Fibroblast of gingiva (primary cell): ENCODE measurements at places on chromosomes 12 and 14.

- DNase-seq: no peak
Observed at GRCh38 chr12:82948491-82948890, 261.8 kb downstream of the TMTC2 start.

GRCh38 chr14:105532735-105533141 lies 6.4 kb downstream of the TMEM121 start:
- no peak for DNase-seq

- DNase-seq: no peak
Observed at GRCh38 chr12:26152507-26153102, 27.8 kb upstream of the BHLHE41 start.

DNA sequence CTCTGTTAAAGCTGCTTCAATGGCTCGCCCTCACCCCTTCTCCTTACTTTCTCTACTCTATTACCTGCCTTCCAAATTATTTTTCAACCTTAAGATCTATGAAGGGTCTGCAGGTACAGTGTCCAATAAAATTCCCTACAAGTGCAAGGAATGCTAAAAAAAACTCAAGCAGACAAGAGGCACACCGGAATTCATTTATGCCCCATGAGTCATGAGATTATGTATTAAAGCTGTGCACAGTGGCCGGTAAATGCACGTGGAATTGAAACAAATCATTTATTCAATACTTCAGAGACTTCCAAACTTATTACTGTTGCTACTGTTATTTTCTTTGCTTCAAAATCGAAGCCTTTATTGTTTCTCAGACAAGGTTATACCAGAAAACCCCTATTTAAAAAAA lies 68.4 kb downstream of the ST8SIA1 start:
- no peak for DNase-seq

DNA sequence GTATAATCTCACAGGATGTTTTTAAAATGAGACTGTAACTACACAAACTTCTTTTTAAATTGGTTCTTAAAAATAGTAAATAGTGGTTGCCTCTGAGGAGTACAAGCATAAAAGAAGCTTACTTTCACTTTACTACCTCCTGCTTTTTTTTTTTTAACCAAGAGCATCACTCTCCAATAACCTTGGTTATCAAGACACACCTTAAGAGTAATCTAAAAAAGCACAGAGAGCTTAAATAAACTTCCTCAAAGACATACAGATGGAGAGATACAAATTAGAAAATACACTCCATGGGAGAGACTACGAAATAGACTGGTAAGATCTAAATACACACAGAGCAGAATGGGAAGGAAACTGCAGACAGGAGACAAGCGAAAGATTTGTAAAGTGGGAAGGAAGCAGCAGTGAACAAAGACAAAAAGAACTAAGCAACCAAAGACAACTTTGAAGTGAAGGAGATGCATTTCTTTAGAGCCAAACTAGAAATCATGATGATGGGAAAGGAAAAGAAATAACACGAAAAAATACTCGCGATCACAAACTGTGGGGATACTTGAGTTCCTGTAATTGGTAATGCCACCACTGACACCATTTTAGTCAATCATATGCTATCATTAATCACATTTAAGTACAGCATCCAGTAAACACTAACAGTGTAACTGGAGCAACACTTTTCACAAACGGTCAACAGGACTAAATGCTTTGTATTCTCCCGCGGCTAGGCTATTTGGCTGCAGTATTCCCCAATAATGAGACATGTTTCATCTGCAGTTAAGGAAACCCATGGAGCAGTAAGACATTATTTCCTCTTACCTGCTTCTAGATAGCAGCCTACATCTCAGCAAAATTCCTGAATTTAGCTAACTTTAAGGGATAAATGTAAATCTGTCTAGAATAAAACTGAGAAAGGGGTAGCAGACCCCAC lies 8.2 kb downstream of the SINHCAF start:
- no peak for DNase-seq

GRCh38 chr14:32021341-32021740 lies 55.8 kb upstream of the ARHGAP5 start:
- no peak for DNase-seq

DNA sequence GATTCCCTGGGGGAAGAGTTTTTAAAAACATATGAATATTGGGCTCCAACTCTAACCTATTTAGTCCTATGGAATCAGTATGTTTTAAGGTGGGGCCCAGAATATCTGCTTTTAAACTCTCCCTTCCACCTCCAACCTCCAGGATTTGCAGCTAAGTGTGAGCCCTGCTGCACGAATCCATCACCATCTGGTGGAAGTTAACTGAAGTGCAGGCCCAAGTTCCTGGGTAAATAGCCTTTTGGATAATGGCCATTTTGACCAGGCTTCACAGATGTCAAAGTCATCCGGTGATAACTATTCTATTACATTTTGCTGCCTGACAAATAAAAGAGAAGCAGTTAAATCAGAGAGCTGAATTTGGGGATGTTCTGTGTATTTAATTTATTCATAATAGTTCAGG lies 58.1 kb upstream of the RMST start:
- no peak for DNase-seq

- DNase-seq: no peak
Observed at GRCh38 chr14:64947710-64948611, 5.4 kb upstream of the GPX2 start.

GRCh38 chr12:98998697-98999299 lies 353.7 kb downstream of the APAF1 start:
- DNase-seq: peak; percentile 25

DNA sequence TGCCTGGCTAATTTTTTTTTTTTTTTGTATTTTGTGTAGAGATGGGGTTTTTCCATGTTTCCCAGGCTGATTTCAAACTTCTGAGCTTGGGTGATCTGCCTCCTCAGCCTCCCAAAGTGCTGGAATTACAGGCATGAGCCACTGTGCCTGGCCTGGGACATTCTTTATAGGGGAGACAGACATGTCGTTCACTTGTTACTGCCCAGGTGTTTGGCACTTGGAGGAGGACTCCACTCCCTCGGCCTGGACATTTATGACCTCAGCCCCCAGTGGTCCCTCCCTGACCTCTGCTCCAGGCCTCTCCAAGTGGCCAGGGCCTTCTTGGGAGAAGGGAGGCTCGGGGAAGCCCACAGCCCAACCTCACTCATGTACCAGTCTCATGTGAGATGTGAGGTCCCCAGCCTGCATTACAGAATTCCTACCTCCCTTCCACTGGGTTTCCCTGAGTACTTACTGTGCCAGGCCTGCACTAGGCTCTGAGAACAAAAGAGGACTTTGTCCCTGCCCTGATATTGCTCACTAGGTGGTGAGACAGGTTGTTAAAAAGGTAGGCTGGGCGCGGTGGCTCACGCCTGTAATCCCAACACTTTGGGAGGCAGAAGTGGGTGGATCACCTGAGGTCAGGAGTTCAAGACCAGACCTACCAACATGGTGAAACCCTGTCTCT lies 9.7 kb upstream of the POP5 start:
- DNase-seq: no peak

DNA sequence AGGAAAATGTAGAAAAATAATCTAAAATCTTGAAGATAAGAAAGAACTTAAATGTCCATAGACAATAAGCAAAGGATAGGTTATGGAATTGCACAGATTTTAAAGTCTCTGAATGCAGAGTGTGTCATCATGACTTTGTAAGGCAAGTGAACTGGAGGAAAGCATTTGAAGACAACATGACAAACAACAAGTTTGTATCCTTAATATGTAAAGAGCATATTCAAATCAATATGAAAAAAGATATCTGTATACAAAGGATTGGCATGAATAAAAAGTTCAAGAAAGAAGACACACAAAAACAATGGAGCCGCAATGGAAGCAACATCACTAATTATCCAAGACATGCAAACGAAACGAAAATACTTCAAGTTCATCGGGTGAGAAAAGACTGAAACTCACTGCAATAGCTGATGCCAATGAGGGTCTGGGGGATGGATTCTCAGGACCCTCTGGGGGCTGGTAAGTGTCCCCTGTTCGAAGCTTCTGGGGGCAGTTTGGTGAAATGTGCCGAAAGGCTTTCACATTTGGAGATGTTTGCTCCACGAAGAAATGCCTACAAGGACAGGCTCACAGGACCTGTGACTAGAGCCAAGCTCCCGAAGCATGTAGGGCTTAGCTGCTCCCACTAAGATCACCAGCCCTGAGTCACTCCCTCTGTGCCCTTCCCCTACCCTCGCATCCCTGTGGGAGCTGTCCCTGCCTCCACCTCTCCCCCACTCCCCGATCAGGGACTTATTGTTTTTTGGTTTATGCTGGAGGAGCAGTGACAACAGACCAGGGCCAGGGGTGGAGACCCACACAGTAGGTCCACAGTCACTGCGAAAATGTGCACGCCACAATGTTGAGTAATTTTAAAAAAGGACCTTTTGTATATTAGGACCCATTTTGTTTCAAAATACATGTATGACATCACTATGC lies 345.7 kb upstream of the SFSWAP start:
- no peak for DNase-seq

DNA sequence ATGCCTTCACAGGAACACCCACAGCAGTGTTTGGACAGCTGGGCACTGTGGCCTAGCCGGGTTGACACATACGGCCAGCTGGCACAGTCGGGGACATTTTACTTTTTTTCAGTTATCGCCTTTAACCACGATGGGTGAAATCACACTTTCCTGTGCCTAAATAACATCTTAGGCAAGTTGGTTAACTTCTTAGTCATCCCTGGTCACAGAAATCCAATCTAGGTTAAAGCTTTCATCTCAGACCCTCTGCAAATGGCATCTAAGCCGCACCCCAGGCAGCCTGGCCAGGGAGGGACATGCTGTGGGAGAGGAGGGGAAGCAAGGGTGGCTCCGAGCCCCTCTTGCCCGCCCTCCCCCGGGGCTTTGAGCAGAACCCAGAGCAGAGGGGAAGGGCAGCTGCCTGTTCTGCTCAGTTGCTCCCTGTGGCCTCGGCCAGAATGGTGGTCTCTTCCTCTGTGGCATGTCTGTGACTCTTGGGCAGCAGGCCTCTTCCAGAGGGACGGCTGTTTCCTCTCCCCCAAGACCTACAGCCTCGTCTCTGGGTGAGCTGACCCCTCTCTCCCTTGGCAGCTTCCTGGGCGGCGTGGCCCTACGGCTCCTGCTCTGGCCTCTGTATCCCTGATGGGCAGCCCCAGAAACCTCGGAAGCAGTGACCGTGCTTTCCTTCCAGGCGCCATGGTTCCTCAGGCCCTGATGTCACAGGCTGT lies 85.4 kb upstream of the DYNC1H1 start:
- DNase-seq: no peak

GRCh38 chr14:80152763-80153162 lies 58.5 kb downstream of the DIO2 start:
- no peak for DNase-seq

- no peak for DNase-seq
Observed at GRCh38 chr12:6644903-6645302, 2.3 kb downstream of the ACRBP start.

DNA sequence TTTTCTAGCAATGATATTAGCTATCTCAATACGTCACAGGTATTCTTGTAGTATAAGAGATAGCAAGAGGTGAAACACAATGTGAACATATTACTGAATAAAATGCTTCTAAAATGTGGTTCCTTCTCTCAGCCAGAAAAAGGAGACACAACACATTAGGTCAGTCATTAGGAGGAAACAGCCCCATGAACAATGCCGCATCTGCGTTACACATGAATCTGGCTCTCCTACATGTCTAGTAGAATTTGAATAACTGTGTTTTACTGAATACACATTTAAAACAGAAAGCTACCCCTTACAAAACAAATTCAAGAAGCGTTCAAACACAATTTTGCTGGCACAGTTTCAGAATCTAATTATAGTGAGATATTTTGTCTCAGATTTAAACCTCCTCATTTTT lies 51.6 kb downstream of the EFCAB11 start:
- DNase-seq: no peak

DNA sequence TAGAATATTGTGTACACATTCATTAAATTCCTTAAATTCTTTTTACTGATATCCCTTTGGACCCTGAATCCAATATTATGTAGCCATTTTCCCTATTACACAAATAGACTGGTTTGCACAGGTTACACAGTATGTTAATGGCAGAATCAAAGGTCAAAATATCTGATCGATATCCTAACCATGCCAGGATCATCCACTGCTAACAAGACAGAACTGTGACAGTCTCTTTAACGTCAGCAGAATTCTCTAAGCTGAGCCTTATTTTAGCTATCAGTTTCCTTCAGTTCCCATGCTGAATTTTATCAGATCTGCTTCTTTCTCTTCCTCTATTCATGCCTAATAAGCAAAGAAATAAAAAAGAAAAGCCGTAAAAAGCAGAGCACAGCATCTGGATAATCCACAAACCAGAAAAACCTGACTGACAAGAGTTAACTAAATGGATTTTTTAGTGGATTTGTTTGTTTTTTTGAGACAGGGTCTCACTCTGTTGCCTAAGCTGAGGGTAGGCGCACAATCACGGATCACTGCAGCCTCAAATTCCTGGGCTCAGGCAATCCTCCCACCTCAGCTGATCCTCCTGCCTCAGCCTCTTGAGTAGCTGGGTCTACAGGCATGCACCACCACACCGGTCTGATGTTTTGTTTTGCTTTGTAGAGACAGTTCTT lies 130.4 kb downstream of the PAWR start:
- no peak for DNase-seq

- DNase-seq: no peak
Observed at GRCh38 chr14:85085981-85086380, 444.0 kb upstream of the FLRT2 start.

DNA sequence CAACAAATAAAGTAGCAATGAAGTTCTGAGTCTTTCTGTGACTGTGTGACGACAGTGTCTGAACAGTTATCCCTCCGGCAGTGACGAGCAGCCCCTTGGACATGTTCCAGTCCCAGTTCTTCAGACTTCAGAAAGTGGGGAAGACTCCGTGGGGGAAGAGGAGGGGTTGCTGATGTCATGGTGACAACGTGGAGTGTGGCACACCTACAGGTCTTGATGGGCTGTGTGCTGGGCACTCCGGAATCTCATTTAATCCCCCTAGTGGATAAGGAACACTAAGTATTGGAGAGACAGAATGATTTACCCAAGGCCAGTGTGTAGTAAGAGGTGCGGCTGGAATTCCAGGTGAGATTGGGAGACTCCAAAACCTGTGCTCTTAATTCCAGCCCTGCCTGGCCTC lies 280.2 kb downstream of the CACNA1C start:
- no peak for DNase-seq

DNA sequence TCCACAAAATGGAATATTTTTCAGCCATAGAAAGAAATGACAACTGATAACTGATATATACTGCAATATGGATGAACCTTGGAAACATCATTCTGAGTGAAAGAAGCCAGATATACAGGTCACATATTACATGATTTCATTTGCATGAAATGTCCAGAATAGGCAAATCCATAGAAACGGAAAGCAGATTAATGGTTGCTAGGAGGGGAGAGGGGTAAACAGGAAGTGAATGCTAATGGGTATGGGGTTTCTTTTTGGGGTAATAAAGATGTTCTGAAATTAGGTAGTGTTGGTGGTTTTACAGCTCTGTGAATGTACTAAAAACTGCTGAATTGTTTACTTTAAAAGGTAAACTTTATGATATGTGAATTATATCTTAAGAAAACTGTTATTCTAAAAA lies 6.5 kb downstream of the RAD51AP1 start:
- no peak for DNase-seq

GRCh38 chr12:102659200-102659911 lies 179.0 kb upstream of the IGF1 start:
- no peak for DNase-seq
